ENCODE measurements at places on chromosomes 12 and 14. TPM values are rescaled to one million over a fixed set of nuclear protein-coding genes. Genes with fewer than 3 reads are reported as not detected.

ANKS1B gene
- total RNA-seq = 0.63 TPM

MYO1H gene
- total RNA-seq = not detected

C14orf180 gene
- total RNA-seq = not detected

RPL10L gene
- total RNA-seq = not detected

EML5 gene
- total RNA-seq = 0.72 TPM

CIROP gene
- not detected for total RNA-seq

STAC3 gene
- 0.53 TPM for total RNA-seq

FSCB gene
- total RNA-seq = not detected

PMEL gene
- total RNA-seq = 0.65 TPM

ASPG gene
- not detected for total RNA-seq

SLC5A8 gene
- not detected for total RNA-seq

SDR9C7 gene
- not detected for total RNA-seq

RIN3 gene
- 23.5 TPM for total RNA-seq

PTGDR gene
- total RNA-seq = not detected

KRT71 gene
- not detected for total RNA-seq

MIP gene
- 0.20 TPM for total RNA-seq

CRACR2A gene
- 1.6 TPM for total RNA-seq

RDH12 gene
- 0.13 TPM for total RNA-seq

DPPA3 gene
- total RNA-seq = not detected

UNC79 gene
- 0.02 TPM for total RNA-seq

RNFT2 gene
- 2.6 TPM for total RNA-seq

KRT79 gene
- not detected for total RNA-seq

KRT4 gene
- total RNA-seq = 2.3 TPM

PDE6H gene
- not detected for total RNA-seq

HECTD1 gene
- total RNA-seq = 62.6 TPM

CISTR gene
- not detected for total RNA-seq

CRIP1 gene
- 1,885 TPM for total RNA-seq

KRT80 gene
- total RNA-seq = 58.9 TPM

DTX1 gene
- total RNA-seq = 0.32 TPM

SLC35E3 gene
- total RNA-seq = 17.1 TPM

BRF1 gene
- total RNA-seq = 28.9 TPM

CARMIL3 gene
- 0.56 TPM for total RNA-seq

SCNN1A gene
- total RNA-seq = 3.6 TPM

TNS2 gene
- 11.6 TPM for total RNA-seq

TMBIM4 gene
- total RNA-seq = 47.6 TPM

All from A549 treated with CpdA at 1 μM for 4 hours (cell line).